Stimulated activated naive CD4-positive, alpha-beta T cell treated with Interleukin-2 at 50 U/mL for 16 hours (primary cell): ENCODE measurements at places on chromosomes 4 and X.

DNA sequence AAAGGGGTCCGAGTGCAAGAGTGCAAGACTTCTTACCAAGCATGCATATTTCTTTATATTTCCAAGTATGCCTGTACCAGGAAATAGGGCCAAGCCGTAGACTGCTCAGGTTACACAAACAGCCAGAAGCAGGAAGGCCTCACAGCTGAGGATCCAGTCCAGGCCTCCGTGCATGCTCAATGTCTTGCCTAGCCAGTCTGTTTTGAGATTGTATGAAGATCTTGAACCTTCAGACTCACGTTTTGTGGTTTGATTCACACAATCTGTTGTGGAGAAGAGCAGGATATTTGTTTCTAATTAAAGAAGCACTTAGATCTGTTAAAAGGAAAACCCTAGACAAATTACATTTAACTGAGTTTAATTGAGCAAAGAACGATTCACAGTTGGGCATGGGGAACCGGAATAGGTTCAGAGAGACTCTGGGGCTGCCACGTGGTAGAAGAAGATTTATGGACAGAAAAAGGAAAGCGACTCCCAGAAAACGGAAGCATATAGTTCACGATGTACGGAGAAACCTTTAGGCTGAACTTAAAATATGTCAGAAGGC is 1.2 kb downstream of the MGST2 start:
- no peak for DNase-seq

- no peak for DNase-seq
Measured at GRCh38 chr4:185524888-185525863, 10.1 kb downstream of the PDLIM3 start.

DNA sequence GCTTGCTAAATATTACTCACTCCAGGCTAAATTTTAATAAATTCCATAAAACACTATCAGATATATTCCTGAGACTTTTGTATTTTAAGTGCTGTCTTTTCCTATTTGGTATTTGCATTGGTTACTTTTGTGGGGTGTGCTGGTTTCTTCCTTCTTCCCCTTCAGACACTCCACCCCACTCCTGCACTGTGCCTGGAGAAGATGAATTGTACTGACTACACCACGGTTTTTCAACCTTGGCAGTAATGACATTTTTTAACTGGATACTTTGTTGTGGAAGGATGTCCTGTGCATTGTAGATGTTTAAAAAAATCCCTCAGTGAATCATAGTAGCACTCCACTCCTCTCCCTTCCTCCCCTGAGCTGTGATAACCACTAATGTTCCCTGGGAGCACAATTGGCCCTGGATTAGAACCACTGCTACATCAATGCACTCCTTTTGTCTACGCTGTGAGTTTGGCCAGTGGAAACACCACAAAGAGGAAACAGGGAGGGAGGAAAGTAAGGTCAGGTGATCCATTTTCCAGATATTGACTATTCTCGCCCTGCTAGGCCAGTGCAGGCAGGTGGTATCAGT is 36.3 kb downstream of the SNCA start:
- no peak for DNase-seq

DNA sequence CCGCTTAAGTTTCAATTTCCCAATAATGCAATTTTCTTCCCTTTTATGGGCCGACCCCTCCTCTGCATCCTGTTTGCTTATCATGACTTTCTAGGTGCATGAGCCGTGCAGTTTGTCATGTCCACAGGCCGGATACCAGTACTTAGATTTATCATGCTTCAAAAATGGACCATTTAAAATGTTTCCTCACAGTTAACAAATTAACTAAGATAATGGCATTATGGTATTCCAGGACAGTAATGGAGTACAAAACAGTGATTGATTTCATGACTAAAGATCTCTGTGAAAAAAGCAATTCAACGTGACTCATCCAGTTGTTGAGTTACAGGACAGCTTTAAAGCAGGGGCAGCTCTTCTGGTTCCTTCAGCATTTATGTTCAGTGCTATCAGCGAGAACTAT is 23.0 kb downstream of the SNX25 start:
- no peak for DNase-seq

- DNase-seq: no peak
Measured at GRCh38 chr4:80124246-80125211, 51.5 kb upstream of the ANTXR2 start.

- DNase-seq: no peak
Measured at GRCh38 chrX:23813808-23814207, 30.8 kb downstream of the SAT1 start.

- no peak for DNase-seq
Measured at GRCh38 chr4:4486969-4487368, 54.9 kb downstream of the STX18 start.

DNA sequence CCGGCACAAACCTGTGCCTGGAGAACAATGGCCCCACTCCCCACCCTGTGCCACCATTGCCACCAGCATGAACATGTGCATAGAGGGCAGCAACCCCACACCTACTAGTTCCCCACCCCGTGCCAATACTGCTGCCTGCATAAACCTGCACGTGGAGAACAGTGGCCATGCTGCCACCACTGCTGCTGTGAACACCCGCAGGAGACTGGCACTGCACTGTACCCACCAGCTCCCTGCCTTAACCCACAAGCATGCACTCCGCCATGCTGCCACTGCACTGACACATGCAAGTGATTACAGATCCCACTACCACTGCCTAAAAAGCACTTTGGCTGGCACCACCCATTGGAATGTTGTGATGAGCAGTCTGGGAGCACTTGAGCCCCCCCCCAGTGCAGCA is 77.3 kb downstream of the NAA11 start:
- no peak for DNase-seq

- no peak for DNase-seq
Measured at GRCh38 chrX:151806967-151807540, 72.5 kb downstream of the CNGA2 start.

DNA sequence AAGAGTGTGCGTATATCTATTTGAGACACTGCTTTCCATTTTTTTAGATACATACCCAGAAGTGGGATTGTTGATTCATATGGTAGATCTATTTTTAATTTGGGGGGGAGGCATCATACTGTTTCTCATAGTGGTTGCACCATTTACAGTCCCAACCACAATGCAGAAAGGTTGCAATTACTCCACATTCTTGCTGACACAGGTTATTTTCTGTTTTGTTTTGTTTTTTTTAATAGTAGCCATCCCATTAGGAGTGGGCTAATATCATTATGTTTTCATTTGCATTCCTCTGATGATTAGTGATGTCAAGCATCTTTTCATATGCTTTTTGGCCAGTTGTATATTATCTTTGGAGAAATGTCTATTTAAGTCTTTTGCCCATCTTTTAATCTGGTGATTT is 15.1 kb upstream of the LHFPL1 start:
- DNase-seq: no peak

DNA sequence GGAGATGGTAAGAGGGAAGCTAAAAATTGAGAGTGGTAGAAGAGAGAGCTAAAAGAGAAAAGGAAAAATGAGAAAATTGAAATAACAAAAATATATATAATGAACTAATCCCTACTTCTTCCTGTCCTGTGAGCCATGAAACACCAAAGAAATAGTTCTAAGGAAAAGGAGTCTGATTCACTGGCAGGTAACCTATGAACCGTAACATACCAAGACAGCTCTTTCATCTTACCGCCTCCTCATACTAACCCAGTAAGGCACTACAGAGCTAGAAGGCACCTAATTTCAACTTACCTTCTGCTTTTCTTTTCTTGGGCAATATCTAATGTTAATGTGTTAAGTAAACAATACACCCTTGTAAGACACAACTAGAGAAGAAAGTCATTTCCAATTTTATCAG is 297.7 kb upstream of the DIAPH2 start:
- no peak for DNase-seq

DNA sequence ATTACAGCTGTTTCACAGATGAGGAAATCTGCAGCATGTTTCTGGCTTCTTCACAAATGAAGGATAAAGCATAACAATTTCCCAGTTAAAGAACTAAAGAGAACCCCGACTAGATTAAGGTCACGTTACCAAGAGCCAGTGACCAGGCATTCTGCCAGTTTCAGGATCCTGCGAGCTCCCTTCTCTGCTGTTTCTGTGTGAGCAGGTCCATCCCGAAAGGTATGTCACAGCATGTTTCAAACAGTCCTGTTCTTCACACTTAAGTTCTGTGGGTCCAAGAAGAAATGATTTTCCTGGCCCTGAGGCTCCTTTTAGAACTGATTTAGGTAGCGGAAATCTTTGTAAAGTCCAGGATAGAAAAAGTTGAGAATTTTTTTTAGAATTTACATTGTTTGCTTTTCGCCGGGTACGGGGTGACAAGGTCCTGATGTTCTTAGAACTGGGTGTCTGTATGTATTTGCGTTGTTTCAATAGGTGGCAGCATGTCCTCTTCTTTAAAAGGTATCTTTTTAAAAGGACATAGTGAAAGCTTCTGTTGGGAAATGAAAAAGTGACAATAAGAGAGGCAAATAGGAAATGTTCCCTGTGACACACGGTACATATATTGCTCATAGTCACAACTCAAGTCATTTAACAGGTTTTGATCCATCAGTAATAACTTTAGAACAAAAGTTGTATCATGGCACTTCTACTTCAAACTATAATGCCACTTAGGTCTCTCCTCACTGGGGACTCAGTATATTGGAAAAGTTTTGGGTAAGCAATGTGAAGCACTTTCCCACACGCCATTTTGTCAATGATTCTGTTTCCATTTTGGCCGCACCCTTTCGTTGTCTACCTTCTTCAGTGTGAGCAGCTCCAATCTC is 18.4 kb downstream of the IL21 start:
- DNase-seq: no peak

- no peak for DNase-seq
Measured at GRCh38 chr4:83931659-83932438, 395.9 kb downstream of the GPAT3 start.

DNA sequence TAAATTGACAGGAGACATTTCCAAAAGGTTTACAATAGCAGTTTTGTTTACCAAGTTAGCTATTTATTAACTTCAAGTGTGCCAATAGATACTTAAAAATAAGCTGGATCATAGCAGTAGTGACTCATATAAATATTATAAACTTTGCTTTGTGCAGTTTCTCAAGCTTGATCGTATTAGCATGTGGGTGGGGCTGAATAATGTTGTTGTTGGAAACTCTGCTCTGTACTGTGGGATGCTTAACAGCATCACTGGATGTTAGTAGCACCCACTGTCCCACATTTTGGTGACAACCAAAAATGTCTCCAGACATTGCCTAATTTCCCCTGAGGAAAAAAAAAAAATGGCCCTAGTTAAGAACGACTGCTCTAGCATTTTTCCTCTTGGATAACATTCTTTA is 855.2 kb upstream of the ADGRL3 start:
- DNase-seq: no peak

- DNase-seq: no peak
Measured at GRCh38 chr4:121783210-121783609, 17.9 kb upstream of the EXOSC9 start.

GRCh38 chrX:17038681-17039161 is 92.3 kb downstream of the REPS2 start:
- no peak for DNase-seq

DNA sequence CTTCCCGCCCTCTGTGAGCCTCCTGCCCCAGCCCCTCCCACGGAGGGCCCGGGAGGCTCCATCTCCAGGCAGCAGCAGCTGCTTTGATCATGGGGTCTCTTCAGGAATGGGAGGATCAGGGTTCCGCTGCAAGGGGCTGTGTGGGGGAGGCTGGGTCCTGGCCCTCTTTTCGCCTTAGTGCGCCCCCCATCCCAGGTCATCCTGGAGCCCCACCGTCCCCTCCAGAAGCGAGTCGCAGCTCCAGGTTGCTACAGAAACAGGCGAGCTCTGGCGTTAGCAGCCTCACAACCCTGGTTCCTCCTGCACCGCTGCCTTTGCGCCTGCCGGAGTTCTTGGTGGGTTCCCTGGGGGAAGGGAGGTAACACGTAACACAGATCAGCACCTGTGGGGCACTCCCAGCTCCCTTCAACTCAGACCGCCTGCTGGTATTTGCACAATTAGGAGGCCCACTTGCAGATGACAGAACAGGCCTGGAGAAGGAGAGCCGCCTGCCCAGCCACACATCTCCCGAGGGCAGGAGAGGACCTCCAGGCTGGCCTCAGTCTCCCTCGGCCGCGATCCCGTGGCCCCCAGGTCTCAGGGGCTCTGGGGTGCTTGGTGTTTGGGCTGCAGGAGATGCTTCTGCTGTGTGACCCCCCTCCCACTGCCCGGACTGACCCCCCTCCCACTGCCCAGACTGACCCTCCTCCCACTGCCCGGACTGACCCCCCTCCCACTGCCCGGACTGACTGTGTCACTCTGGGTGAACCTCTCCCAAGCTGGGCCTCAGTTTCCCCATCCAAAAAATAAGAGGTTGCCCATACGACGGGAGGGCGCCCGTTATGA is 64.2 kb upstream of the ADRA2C start:
- no peak for DNase-seq

GRCh38 chr4:180106122-180106521 is 2137.1 kb upstream of the TENM3 start:
- no peak for DNase-seq

GRCh38 chrX:129472116-129472515 is 51.2 kb downstream of the SMARCA1 start:
- no peak for DNase-seq

DNA sequence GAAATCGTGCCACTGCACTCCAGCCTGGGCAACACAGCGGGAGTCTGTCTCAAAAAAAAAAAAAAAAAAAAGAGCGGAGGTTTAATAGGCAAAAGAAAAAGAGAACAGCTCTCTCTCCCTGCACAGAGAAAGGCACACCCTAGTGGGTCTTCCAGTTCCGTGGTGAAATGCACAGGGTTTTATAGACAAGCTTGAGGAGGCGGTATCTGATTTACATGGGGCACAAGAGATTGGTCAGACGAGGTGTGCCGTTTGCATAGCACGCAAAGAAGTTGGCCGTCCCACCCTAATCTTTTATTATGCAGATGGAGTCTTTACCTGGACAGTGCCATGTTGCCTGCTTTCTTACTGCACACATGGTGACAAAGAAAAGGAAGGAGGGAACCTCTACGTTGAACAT is 33.5 kb upstream of the REST start:
- DNase-seq: no peak

- DNase-seq: no peak
Measured at GRCh38 chr4:26864899-26865298, 4.3 kb downstream of the STIM2 start.

GRCh38 chr4:104073229-104073628 is 353.4 kb upstream of the TACR3 start:
- no peak for DNase-seq

GRCh38 chr4:125681240-125681639 is 366.5 kb downstream of the FAT4 start:
- DNase-seq: no peak

DNA sequence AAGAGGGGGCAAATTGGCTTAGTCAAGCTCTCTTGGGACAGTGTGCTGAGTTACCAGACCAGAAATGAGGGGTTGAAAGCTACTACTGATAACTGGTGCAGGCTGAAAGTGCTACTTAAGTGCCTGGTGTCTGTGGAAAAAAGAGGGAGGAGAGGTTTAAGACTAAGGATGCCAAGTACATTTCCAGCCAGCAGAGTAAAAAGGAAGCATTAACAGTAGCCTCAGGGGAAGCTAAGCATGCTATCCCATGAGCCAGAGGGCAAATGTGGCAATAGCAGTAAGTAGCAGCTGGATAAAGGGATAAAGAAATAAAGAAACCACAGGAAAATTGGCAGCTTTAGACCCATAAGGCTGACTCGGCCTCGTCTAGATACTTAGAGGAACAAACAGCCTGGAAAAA is 196.3 kb upstream of the MAB21L2 start:
- no peak for DNase-seq
